ENCODE measurements at places on chromosomes 4 and X.

GRCh38 chrX:121084903-121085611, 37.6 kb downstream of the GLUD2 start:
- DNase-seq: no peak

GRCh38 chr4:1506956-1507721, 100.9 kb upstream of the NKX1-1 start:
- DNase-seq: no peak

- DNase-seq: no peak
Measured at GRCh38 chr4:105967058-105967658, 71.9 kb downstream of the NPNT start.

DNA sequence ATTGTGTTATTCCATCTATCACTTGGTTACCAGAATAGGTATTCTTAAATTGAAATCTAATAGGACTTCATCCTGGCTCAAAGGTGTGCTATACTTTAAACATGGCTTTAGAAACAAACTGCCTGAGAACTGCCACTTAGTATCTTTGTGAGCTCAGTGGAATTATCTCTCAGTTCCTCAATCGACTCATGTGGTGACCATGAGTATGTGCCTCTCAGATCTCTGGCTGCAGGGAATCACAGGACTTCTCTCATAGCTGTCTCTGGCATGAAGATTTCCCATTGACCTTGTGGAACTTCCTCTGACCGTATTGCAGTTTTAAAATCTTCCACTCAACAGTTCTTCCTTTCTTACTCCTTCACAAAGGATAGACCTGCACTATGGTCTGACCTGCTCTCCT, 681.9 kb upstream of the BOD1L1 start:
- DNase-seq: no peak

DNA sequence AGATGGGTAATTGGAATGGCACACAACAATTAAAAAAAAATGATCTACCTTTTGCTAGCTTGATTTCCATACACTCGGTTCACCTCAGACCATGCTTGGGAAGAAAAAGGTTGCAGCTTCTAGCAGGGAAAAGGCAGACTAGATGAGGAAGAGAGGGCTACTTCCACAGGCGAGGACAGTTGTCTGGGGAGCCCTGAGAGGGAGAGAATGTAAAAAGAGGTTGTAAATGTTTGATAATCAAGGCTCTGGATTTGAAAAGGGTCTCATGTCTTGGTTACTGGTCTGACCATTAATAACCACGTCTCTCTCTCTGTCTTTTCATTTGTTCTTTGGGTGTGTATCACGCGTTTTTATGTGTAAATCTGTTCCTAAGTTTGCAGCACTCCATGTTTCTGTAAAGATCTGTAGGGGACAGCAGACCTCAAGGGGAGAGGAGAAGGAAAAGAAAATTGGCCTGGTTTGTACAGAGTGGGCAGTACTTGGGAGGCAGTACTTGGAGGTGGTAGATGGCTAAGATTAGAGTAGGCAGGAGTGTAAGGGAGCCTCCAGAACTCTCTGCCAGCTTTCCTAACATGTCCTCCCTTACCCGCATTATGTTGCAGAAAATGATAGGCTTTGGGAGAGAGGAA, 750 bp downstream of the ARMCX5 start:
- DNase-seq: no peak

DNA sequence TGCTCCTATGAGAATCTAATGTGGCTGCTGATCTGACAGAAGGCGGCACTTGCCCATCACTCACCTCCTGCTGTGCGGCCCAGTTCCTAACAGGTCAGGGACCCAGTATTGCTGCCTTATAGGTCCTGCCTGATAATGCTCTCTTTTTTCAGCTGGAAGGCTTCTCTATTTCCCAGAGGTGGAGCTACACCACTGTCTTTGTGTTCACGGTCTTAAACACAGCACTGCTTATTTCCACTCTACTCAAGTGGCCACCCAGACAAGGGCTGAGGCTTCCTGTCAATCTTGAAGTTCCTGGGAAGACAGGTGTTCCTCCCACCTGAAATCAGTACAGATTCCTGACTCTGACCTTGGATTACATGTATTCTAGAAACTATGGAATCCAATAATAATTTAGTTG, 270.6 kb downstream of the NR3C2 start:
- no peak for DNase-seq

DNA sequence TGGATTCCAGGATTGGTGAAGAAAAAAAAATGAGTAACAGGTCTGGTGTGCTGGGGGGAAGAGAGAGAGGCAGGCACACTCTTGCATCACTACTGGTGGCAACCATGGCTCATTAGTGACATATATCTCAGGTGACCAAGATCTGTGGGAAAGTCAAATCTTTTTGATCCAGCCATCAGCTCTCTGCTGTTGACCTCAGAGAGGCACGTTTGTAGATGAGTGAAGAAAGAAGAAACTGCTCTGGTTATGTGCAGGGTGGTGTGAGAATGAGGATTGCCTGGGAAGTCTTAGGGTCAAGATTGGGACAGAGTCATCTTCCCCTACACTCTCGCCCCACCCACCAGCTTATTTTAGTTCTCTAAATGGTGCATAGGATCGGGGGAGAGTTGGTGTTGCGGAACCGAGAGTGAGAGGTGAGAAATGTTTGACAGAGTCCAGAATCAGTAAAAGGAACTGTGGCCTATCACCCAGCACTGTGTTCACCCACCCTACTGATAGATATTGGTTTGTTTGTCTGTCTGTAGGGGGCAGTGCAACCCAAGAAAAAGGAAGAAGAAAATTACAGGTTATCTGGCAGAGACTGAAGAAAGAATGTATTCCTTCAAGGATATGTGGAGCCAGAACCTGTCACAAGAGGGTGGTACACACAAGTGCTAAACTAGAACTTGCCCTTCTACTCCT, 21.9 kb downstream of the ARMCX6 start:
- peak; percentile 45 for DNase-seq

- no peak for DNase-seq
Measured at GRCh38 chr4:185171373-185172071, 28.5 kb downstream of the SLC25A4 start.

GRCh38 chr4:86847571-86847970, 1.6 kb downstream of the SLC10A6 start:
- no peak for DNase-seq

GRCh38 chr4:2927016-2927695, 36.0 kb downstream of the NOP14 start:
- no peak for DNase-seq

- DNase-seq: no peak
Measured at GRCh38 chr4:53914313-53915016, 149.9 kb downstream of the CHIC2 start.

All from activated CD8-positive, alpha-beta T cell treated with anti-CD3 and anti-CD28 coated beads, Interleukin-2, amount 10 ng/mL, durations not matched to agents 7 days and 5 days (primary cell).